Osteocyte (in vitro differentiated cells): ENCODE measurements at places on chromosomes 11 and 22.

DNA sequence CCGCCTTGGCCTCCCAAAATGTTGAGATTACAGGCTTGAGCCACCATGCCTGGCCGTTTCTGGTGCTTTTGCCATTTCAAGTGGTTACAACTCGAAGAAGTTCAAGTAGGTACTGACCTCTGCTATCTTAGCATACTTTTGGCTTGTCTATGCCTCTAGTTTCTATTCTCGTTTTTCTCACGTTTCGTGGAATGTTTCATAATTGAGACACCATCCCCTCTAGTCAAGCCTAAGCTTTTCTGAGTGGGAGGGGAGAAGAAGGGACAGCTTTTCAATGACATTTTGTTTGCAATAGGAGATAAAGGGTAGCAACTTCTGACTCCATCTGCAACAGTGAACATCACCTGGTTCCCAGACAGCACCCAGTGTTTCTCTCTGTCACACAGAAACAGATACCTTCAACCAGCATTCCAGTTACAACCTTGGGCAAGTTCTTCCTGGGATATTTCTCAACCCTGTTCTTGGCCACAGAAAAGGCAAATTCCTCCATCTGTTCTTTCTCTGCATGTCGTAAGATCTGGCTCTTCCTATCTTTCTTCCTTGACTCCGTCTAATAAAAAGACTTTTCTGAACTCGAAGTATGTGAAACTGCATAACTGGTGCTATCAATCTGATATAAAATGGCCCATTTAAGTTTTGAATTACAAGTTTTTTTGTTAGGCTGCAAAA lies 25.5 kb downstream of the DDI1 start:
- DNase-seq = no peak

GRCh38 chr22:38868886-38869381 lies 3.1 kb downstream of the CBX6 start:
- peak; percentile 95 for DNase-seq

DNA sequence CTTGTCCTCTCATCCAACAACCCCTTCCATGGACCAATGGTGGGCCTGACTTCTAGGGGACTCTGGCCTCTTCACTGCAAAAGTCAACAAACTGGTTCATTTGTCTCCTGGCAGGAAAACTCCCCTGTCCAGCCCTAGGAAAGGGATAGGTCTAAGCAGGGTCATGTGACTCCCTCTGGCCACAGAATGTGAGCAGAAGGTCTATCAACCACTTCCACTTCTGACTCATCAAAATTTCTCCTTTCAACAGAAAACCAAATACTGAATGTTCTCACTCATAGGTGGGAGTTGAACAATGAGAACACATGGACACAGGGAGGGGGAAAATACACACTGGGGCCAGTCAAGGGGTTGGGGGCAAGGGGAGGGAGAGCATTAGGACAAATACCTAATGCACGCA lies 1.3 kb upstream of the ISX start:
- no peak for DNase-seq

DNA sequence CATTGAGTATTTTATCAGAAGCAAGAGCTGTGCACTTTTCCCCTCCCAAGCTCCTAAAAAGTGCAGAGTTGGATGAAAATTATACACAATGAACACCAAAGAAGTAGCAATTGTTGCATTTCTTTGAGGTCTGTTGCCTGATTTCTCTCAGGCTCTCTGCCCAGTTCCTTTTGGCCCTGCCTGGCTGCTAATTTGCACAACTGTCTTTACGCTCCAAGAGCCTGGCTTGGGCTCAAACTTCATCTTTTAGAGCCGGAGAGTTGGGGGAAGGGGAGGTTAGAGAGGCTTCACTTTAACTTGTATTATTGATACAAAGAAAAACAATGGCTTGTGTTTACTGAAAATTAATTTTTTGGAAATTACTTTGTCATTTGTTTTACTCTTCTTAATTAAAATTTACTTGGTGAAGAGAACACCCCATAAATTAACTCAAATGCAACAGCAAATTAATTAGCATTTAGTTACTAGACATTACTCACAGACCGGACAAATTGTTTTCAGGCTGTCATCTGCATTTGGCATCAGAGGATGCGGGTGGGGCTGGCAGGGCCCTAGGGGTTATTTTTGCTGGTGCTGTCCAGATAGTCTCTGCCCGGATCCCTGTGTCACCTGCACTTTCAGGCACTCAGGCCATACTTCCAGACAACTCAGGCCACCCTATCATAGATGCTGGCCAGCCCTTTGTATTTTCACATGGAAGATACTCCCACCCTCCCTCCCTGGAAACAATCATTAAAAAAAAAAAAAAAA lies 407.3 kb downstream of the NXPE2 start:
- DNase-seq = no peak

DNA sequence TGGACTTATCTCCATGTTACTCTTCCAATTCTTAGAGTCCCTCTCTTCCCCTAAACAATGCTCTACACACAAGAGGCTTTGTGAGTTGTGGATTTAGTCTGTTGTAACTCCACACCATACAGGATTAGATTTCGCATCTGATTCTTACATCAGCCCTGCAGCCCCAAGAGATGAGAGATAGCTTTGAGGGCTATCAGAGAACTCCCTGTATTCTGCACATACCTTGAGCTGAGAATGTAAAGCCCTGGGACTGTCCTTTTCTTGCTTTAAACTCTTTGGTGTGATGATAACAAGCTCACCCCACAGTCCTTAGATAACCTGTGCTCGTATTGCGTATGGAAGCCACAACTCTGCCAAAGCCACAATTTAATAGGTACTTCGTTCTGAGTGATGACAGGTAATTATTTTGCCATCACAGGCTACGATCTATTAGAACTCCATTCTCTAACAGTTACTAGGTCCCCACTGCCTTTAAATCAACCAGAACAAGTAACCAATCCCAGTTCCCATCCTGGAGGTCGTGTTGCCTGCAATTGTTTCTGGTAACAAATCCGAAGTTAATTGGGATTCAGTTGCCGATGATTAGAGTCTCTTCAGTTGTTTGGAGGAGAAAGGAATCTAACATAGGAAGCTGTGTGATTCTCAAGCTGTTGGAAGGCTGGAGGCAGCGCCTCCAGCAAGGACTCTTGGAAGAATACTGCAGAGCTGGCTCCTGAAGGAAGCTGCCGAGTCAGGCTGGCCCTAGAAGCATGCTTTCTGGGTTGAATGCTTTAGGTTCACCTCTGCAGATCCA lies 1.3 kb upstream of the PARVG start:
- DNase-seq = no peak
